ENCODE measurements at places on chromosomes 5 and 9.

DNA sequence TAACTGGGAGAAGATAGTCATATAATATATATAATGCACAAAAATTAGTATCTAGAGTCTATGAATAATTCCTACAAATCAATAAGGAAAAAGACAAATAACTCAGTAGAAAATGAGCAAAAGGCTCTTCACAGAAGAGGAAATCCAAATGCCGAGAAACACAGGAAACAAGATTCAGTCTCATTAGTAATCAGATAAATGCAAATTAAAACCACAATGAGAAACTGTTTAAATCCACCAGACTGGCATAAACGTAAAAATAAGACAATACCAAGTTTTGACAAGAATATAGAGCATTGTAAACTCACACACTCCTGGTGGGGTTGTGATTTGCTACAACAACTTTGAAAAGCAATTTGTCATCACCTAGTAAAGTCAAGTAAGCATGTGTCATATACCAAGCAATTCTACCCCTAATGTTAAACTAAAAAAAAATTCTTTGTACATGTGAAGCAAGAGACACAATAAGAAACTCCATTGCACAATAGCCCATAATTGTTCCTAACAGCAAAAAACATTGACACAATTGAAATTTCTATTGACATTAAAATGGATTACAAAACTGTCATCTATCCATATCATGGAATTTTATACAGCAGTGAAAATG is 21.0 kb upstream of the UBLCP1 start:
- no peak for DNase-seq

GRCh38 chr5:140794595-140795258 is at the start of gene PCDHA2:
Gene PCDHA2, plus strand, starts transcription at chr5:140794852.
- DNase-seq: no peak

- DNase-seq: no peak
Observed at GRCh38 chr9:126791406-126792230, 13.2 kb upstream of the ZBTB43 start.

DNA sequence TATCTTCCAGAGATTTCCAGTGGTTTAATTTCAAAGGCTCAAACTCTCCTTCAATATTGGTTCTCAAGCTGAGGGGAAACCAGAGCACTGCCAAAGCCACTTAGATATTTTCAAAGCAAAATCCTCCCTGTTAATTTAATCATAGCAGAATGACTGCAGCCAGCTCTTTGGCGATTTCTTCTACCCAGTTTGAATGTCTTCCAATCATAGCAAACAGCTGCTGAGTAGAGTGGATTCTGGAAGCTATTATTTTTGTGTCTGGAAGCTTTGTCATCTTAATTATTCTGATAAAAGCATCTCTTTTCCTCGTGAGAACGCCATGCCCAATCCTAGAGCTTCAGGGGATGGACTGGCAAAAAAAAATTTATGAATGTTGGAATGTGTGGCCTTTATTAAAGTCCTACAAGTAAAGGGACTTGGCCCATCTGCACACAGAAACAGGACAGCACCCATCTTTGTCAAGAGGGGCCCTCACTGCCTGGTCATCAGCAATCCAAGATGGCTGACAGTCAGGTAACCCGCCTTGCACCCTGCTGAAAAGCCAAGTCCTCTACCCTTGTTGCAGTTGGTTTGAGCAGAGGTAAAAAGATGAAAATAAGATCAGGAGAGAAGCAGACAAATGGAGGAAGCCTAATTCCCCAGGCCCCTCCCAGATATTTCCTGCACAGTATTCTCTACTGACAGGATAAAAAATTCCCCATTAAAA is 125.1 kb downstream of the SUSD1 start:
- DNase-seq: no peak

Data from effector memory CD8-positive, alpha-beta T cell (primary cell).